Activated T-helper 2 cell treated with anti-CD3 and anti-CD28 coated beads, Interferon-gamma antibody, Interleukin-2, Interleukin-4, amounts not matched to agents 10 μg/mL and 5 μg/mL and 100 μg/mL, durations not matched to agents 14 hours and 24 hours and 36 hours (primary cell): ENCODE measurements at places on chromosomes 11 and 22. TPM values are rescaled to one million over a fixed set of nuclear protein-coding genes. Genes with fewer than 3 reads are reported as not detected.

Gene KRTAP5-2
- total RNA-seq: not detected in 2 replicates

Gene ART1
- total RNA-seq: not detected in 2 replicates

Gene ARHGAP32
- 4.6 and 6.1 TPM in 2 replicates for total RNA-seq

Gene OR4A5
- not detected in 2 replicates for total RNA-seq
